ENCODE measurements at places on chromosomes 12 and 14. TPM values are rescaled to one million over a fixed set of nuclear protein-coding genes. Genes with fewer than 3 reads are reported as not detected.
A peak's percentile ranks its signal among the peaks of the same experiment; 100 is the strongest.

GRCh38 chr12:110039085-110039807 is 9.1 kb downstream of the C12orf76 start:
- peak; percentile 10 for DNase-seq

- DNase-seq, result no peak
Observed at GRCh38 chr12:1716911-1717310, 26.0 kb downstream of the ADIPOR2 start.

DNA sequence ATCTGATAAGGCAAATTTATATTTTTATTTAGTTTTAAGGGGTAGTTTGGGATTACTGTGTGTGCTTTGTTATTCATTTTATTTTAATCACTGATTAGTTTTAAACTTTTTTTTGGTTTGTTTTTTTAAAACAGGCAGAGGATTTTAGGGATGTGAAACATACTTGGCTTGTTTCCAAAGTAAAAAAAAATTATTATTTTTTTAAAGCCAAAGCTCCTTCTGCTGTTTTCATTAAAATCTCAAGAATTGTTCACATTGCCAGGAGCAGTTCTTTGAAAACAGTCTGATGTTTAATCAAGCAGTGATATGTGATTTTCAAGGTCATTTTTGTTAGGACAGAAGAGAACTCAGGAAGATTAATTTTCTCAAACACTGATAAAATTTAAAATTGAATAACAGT is 11.2 kb downstream of the TTC8 start:
- DNase-seq, result no peak

- DNase-seq, result no peak
Observed at GRCh38 chr14:99253890-99254289, 18.1 kb downstream of the BCL11B start.

GRCh38 chr12:122235741-122236140 is 9.9 kb upstream of the DIABLO start:
- DNase-seq, result no peak

DNA sequence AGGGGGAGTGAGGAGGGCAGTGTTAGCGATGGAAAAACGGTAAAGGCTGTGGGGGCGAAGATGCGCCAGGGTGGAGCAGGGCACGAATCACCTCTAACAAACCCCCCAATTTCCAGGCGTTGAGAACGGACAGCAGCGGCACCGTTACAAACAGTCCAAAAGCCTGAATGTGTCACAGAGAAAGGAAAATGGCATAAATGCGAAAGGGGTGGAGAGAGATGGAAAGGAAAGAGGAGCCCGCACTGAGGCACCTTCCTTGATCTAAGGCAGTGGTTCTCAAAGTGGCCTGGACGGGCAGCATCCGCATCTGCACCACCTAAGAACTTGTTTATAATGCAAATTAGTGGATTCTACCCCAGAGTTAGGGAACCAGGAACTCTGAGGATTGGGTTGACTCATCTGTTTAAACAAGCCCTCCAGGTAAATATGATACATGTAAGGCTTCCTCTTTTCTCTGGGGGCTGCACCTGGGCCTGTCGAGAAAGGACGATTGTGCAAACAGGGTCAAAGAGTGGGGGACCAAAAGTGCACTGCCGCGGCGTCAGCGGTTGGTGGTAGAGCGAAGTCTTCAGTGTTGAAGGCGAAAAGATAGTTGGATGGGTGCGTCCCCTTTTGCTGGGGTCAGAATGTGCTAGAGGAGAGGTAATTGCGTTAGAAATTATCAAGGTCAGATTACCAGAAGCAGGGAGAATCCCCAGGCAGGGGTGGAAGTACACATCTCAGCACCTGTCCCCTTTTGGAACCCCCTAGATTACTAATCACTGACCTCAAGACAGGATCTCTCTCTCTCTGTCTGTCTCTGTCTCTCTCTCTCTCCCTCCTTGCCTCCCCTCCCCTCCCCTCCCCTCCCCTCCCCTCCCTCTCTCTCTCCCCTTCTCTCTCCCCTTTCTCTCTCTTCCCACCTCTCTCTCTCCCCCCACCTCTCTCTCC is 1.3 kb upstream of the KCNH5 start:
- no peak for DNase-seq

The LRTM2 gene
- not detected for total RNA-seq

The ALKBH2 gene
- total RNA-seq, result 10.4 TPM

All from endothelial cell (in vitro differentiated cells).